ENCODE measurements at places on chromosomes 6 and 20.
A peak's percentile ranks its signal among the peaks of the same experiment; 100 is the strongest.

- no peak for DNase-seq
Measured at GRCh38 chr6:101779051-101779844, 385.7 kb downstream of the GRIK2 start.

- DNase-seq = no peak
Measured at GRCh38 chr6:169539176-169539897, 162.5 kb downstream of the WDR27 start.

DNA sequence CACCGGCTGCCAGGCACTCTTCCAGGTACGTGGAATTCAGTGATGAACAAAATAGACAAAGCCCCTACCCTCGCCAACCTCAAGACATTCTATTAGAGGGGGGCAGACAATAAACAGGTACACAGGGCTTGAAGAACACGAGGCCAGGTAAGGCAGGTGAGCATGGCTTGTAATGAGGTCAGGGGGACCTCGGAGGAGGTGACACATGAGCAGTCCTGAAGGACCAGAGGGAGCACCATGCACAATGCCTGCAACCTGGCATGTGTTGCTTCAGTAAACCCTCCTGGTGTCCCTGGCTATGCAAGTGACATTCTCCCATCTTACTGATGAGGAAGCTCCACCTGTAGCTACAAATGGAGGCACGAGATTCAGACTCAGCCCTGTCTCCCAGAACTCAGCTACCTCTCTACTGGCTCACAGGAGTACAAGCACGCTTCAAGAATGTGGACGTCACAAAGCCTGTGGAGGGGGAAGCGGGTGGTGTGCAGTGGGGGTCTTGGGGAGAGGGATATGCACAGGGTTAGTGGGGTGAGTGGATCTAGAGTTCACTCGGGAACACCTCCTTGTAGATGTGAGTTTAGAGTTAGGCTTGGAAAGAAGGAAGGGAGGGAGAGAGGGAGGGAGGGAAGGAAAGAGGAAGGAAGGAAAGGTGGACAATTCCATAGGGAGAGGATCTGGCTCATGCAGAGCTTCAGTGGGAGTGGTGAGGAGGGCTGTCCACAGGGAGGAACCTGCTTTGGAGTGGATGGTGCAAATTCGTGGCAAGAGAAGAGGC is 7.6 kb upstream of the MAPK13 start:
- no peak for DNase-seq

DNA sequence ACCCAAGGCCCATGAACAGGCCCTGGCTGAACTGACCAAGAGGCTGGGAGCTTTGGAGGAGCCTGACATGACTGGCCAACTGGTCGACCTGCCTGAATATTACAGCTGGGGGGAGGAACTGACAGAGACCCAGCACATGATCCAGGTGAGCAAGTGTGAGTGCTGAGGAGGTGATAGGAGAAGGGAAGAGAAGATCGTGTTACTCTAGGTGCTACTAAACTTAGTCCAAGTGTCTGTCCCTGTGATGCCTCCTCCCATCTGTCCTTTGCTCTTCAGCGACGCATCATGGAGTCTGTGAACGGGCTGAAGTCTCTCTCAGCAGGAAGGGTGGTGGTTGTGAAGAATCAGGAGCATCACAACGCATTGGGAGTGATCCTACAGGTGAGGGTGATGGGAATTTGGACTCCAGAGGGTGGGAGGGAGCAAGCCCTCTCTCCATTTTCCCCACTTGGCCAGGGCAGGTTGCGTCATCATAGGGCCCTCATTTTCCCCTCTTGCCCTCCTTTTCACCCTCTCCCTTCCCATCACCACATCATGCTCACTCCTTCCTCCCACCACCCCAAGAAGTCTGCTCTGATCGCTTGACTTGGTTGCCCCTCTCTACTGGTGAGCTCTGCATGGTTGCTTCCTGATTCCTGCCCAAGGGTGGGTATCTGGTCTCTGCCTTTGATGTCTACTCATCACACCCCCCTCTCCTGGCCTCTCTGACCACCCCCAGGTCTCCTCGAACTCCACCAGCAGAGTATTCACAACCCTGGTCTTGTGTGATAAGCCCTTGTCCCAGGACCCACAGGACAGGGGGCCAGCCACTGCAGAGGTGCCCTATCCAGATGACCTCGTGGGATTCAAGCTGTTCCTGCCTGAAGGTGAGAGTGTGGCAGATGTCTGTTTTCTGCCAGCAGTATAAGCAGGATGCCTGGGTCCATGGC is 4.7 kb downstream of the DXO start:
- no peak for DNase-seq

DNA sequence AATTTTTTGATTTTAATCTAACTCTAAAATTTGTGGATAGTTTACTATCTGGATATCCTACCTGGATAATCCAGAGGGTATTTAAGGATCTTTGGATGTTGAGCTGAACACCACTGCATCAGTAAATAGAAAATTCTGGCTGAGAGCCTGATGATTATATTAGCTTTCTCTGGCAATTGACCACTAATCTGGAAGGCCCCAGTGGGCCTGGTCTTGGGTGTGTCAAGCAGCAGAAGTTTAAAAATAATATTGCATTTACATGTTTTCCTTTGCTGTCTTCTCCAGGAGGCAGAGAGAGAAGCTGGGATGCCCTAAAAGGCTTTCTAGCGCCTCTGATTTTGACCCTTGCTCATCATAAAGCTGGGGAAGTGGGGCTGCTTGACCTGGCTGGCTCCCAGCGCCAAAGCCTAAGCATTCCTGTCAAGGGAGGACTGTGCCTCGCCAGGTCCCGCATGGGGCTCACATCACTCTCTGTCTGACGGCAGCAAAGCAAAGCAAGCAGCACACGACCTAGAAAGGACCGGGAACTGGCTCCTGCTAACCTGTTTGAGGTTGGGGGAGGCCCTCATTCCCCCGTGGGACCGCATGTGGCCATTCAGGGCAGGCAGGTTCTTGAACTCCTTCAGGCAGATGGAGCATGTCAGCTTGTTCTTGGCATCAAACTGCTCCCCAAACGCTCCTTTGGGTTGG is 46.6 kb upstream of the MRPS10 start:
- DNase-seq = no peak

GRCh38 chr6:33216117-33216649 is 7.9 kb downstream of the RING1 start:
- DNase-seq = no peak

DNA sequence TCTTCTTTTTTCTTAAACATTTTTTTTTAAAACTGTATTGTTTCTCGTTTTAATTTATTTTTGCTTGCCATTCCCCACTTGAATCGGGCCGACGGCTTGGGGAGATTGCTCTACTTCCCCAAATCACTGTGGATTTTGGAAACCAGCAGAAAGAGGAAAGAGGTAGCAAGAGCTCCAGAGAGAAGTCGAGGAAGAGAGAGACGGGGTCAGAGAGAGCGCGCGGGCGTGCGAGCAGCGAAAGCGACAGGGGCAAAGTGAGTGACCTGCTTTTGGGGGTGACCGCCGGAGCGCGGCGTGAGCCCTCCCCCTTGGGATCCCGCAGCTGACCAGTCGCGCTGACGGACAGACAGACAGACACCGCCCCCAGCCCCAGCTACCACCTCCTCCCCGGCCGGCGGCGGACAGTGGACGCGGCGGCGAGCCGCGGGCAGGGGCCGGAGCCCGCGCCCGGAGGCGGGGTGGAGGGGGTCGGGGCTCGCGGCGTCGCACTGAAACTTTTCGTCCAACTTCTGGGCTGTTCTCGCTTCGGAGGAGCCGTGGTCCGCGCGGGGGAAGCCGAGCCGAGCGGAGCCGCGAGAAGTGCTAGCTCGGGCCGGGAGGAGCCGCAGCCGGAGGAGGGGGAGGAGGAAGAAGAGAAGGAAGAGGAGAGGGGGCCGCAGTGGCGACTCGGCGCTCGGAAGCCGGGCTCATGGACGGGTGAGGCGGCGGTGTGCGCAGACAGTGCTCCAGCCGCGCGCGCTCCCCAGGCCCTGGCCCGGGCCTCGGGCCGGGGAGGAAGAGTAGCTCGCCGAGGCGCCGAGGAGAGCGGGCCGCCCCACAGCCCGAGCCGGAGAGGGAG is 580 bp downstream of the VEGFA start:
- DNase-seq = peak; percentile 93

- no peak for DNase-seq
Measured at GRCh38 chr6:158416883-158417759, 104.9 kb downstream of the TULP4 start.

- no peak for DNase-seq
Measured at GRCh38 chr6:4574007-4574406, 202.2 kb upstream of the CDYL start.

GRCh38 chr6:7540595-7540994 is 876 bp upstream of the DSP start:
- no peak for DNase-seq

- DNase-seq = no peak
Measured at GRCh38 chr6:75786152-75786551, 37.1 kb downstream of the MYO6 start.

DNA sequence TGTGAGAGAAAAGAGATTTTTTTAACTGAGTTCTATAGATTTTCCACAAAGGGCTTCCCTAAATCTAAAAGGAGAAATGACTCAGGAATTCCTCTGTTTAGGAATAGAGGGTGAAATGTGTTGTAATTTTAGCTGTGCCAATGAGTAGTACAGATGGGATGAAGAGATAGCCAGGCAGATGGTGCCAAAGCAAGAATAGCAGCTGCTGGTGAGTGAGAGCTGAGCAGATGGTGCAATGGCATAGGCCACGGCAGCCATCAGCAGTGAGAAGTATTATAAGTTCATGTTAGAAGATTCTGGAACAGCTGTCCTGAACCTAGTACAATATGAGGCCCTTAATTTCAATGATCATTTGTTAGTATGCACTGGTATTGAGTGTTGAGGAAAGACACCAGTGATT is 40.2 kb upstream of the CRISP1 start:
- no peak for DNase-seq

DNA sequence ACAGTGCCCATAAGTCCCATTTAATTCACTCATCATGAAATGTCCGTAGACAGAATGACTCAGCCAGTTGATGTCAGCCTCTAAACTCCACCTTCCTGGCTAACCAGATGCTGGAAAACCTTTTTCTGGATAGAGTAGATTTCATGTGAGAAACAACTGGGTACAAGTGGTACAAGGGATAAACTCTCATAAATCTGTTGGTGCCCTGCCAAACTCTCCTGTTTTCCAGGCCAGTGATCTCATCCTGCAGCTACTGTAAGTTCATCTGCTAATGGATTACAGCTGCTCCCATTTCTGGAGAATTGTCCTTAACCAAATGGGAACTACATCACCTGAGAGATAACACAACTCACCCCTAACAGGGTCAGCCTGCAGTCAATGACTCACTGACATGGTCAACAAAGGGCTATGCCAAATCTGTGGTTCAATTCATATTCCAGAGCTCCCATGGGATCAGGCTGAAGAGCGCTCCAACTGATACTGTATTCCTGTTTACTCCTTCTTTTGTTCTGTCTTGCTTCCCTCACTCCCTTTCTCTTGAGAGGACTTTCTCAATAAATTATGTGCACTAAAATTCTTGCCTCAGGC is 210.1 kb upstream of the HDDC2 start:
- DNase-seq = no peak

GRCh38 chr6:95364016-95364604 is 213.2 kb upstream of the MANEA start:
- no peak for DNase-seq

- DNase-seq = no peak
Measured at GRCh38 chr6:78808933-78809332, 58.4 kb upstream of the IRAK1BP1 start.

DNA sequence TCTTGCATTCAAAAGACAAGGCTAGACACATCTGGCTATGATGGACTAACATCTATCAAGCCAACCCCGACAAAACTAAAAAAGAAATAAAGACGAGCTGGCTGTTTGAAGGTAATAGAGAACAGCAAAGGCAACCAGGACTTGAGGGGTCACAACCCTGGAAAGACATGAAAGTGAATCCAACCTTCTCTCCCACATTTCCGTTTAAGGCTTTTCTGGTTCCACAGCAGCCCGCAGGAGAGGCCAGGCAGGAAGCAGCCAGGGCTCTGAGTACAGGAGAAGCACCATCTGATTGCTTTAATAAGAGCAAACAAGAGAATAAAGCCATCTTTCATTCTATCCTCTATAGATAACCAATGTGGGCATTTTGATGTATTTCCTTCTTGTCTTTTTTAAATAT is 14.3 kb downstream of the CNKSR3 start:
- no peak for DNase-seq

GRCh38 chr20:4026093-4026601 is 10.8 kb upstream of the RNF24 start:
- no peak for DNase-seq

- no peak for DNase-seq
Measured at GRCh38 chr6:68313911-68314310, 321.2 kb upstream of the ADGRB3 start.

GRCh38 chr6:153960281-153960680 is 78.8 kb upstream of the OPRM1 start:
- no peak for DNase-seq

DNA sequence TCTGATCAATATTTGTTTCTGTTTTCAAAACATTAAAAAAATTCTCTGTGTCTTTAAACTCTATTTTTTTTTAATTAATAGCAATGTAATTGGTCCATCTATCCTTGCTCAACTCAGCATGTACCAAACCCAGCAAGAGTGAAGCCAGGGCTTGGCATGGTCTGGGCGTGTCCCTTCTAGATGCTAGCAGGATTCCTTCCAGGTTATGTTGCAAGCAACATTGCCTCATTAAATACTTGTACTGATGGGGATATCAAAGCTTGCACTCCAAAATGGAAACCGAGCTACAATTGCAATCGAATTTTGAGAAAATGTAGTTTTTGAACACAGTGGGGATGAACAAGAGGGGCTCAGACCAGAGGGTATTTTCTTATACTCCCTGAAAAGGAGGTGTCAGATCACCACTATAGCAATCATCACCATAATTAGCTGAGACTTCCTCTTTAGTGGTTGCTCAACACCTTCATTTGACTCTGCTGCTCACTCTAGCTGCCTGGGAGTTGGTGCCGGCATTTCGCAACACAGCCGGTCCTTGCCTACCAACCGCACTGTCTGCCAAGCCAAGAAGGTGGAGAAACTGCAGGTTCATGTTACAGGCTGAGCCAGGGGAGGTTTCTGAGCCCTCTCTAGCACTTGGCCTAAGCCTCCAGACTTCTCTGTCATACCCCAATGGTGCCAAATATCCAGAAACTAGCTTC is 67.8 kb upstream of the RALGAPA2 start:
- no peak for DNase-seq

GRCh38 chr6:38068854-38069590 is 249.5 kb downstream of the ZFAND3 start:
- DNase-seq = no peak

DNA sequence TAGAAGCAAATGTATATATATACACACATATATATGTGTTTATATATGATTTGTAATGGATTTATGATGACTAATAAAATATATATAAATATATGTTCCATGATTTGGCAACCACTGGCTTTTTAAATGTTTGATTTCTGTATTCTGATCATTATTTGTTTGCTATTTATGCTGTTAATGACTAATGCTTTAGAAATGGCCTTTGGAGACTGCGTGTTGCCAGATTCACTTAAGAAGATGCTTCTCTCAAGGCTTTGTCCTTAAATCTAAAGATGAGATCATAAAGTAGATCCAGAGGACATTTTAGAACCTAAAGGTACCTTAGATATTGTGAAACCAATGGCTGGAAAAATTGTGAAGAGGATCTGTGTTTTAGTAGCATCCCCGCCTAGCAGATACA is 116.0 kb upstream of the SUPT3H start:
- no peak for DNase-seq

All from upper lobe of left lung (tissue), 6 donors.